Upper lobe of right lung (tissue), 1 donor: ENCODE measurements at places on chromosomes 11 and 22. TPM values are rescaled to one million over a fixed set of nuclear protein-coding genes. Genes with fewer than 3 reads are reported as not detected.

DNA sequence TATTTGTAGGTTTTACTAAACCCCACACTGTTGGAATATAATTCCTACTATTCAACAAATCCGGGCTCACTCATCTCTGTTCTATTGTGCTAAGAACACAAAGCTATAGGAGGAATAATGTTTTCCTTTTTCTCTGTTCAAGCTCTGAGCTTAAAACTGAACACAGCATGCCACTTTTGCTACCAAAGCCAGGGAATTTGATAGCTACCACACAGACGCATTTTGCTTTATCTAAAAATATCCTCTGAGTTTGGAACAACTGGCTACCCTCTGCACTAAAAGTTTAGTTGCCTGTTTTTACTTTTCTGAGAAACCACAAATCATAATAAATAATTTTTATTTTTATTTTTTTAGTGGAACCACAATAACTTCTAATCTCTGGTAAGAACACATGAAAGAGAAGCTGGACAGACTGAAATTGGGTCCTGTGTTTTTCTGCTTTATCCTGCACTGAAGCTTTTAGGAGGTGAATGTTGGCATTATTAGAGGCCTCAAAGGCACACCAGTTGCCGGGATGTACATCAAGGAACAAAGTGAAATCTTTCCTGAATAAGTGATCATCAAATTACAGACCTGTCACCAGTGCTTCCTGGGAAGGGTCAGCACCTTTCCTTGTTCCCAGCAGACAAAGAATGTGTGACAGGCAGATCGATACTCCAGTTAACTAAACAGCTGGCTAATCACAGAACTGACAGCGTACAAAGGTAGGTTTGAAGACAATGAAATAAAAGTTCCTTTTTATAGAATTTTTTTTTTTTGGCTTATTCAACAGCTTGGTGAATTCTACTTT, 523.2 kb upstream of the TENM4 start:
- DNase-seq, result no peak

Gene FOLR2
- total RNA-seq, result 22.8 TPM

DNA sequence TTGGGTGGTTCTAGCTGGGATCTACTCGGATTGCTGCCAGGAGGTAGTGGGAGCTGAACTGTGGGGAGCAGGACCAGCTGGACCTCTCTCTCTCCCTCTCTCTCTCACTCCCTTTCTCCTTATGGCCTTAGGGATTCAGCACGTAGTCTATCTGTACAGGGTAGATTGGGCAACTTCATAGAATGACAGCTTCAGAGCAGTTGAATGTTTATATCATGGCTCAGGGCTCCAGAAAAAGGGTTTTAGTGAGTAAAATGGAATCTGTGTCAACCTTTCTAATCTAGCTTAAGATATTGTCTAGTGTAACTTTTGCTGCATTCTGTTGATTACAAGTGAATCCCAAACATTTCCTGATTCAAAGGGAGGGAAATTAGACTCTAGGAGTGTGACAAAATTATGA, 127.7 kb upstream of the PDGFD start:
- DNase-seq, result no peak

DNA sequence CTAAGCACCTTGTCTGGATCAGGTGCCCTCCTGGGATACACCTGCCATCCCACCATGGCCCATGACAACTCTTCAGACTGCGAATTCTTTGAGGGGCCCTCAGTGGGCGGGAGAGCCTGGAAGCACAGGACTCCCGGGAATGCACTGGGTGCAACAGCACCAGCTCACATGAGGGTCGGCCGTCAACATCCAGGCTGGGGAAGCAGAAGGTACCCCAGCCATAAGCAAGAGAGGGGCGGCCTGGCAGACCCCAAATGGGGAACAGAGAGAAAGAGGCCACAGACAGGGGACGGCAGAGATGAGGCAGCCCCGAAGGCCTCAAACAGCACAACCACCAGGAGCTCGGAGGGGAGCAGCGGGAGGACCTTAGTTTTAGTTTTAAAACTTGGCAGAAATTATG, 94.4 kb downstream of the PHF21B start:
- DNase-seq, result peak; percentile 44

DNA sequence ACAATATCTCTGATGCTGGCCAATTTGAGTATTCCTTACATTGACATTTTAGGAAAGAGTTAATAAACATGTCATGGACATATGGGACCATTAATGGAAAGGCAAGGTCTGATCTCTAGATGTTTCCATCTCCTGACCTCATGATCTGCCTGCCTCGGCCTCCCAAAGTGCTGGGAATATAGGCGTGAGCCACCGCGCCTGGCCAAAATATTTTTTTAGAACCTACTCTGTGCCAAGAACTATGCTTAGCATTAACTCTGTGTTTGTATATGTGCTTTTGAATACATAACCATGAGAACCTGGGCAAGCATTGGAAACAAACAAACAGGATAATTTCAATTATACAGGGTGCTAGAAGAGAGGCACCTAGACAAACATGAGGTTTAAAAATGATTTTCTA, 123.2 kb downstream of the ATG16L2 start:
- DNase-seq, result no peak

GRCh38 chr11:8237453-8237852, 26.2 kb downstream of the LMO1 start:
- no peak for DNase-seq

GRCh38 chr11:1090600-1091331, 16.1 kb downstream of the MUC2 start:
- peak; percentile 47 for DNase-seq

DNA sequence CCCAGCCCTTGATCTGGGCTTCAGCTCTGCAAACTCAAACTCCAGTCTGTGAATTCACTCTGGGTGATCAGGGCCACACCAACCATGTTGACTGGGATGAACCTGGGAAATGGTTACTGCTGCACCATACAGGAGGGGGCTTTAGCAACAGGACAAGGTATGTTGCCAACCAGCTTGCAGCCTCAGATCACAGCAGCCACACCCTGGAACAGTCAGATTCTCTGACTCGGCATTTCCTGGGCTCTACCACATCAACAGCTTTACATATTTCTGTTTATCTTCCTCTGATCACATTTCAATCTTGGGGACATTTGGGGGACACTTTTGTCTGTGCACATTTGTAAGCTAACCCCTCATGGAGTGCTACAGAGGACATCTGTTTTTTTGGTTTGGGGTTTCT, 267.0 kb upstream of the NCAM1 start:
- DNase-seq, result no peak

Gene SBF2
- total RNA-seq, result 38.5 TPM

GRCh38 chr22:35403356-35403755, 3.4 kb downstream of the MCM5 start:
- no peak for DNase-seq

- no peak for DNase-seq
Measured at GRCh38 chr11:59854871-59855270, 9.6 kb upstream of the CBLIF start.
